CD4-positive, alpha-beta T cell treated with Interleukin-2 at 100 ng/mL for 4 hours (primary cell): ENCODE measurements at places on chromosomes 2 and 18.

DNA sequence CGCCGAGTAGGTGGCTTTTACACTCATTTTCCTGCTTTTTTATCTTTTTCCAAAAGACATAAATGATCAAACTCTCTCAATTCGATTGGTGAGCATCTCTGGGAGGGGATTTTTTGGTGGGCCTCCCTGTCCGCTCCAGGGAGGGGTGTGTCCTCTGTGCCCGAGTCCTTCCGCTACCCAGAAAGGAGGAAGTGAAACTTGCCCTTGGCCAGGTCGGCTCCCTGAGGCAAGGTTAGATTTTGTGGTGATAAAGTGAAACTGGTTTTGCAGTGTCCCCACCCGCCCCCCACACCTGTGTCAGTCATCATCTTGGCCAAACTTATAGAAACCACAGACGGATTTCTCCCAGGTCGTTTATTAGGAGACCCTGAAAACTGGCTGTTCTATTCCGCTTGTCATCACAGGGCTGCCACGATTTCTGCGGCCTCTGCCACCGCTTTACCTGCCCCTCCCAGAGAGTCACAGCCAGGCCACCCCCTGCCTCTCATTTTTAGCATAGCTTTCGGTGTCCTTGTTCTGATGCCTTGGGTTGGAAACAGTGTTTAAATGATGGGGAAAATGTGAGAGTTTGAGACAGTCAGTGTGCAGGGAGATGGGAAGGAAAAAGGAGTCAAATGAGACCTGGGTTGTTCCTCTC, 93.6 kb downstream of the SH3BP4 start:
- DNase-seq, result no peak

DNA sequence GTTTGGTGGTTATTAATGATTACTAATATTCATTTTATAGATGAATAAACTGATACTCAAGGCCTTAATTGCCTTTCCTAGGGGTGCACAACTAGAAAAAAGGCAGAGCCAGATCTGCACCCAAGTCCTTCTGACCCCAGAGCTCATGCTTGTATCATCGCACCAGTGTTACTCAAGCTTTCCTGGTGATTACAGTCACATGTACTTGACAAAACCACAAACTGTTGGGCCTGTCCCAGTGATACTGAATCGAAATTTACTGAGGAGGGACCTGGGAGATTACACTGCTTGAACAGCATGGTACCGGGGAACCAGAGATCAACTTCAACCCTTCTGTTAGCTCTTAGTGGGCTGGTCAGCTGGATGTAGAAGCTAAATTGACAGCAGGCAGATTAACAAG, 33.7 kb downstream of the FASTKD2 start:
- DNase-seq, result no peak

GRCh38 chr2:233409286-233409991, 55.1 kb downstream of the DGKD start:
- DNase-seq, result peak; percentile 83

GRCh38 chr2:3189076-3189591, 188.5 kb downstream of the EIPR1 start:
- DNase-seq, result no peak

- DNase-seq, result no peak
Measured at GRCh38 chr18:74248189-74248588, 43.6 kb downstream of the CYB5A start.

- no peak for DNase-seq
Measured at GRCh38 chr2:27875089-27875881, 14.9 kb downstream of the RBKS start.

DNA sequence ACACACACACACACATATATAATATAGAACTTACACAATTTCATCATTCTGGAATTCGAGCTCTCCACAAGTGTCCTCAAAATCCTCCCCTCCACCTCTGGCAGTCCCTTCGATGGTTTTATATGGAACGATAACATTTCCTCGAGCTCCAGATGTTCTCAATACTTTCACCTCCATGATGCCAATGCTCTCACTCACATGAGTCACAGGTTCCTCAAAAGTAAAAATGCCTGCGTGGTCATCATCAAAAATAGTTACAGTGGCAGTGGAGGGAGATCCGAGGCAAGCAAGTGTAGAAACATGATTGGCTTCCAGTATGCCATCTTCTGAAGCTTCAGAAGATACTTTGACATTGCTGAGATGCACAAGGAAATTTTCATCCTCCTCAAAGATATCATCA, 23.5 kb downstream of the SLC8A1 start:
- DNase-seq, result no peak

- DNase-seq, result no peak
Measured at GRCh38 chr2:171146633-171147032, 14.1 kb downstream of the TLK1 start.

- no peak for DNase-seq
Measured at GRCh38 chr2:141021109-141021508, 1109.7 kb downstream of the LRP1B start.

GRCh38 chr2:179096090-179096489, 46.2 kb upstream of the CCDC141 start:
- DNase-seq, result peak; percentile 29

DNA sequence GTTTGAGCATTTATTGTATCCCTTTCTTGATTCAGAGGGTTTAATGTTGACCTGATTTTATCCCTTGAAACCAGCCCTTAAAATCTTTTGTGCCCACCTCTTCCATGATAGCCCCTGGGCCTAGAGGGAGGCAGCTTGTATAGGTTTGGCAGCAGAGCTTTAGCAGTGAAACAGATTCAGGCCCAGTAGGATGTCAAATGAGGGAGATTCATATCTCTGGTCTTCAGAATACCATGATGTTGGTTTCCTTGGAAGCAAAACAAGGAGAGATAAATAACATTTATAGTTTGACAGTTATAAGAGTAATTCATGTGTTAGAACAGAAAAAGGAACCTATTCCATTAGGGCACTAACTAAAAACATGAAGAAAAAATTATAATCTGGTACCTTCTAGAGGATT, 649.2 kb downstream of the METTL4 start:
- no peak for DNase-seq

DNA sequence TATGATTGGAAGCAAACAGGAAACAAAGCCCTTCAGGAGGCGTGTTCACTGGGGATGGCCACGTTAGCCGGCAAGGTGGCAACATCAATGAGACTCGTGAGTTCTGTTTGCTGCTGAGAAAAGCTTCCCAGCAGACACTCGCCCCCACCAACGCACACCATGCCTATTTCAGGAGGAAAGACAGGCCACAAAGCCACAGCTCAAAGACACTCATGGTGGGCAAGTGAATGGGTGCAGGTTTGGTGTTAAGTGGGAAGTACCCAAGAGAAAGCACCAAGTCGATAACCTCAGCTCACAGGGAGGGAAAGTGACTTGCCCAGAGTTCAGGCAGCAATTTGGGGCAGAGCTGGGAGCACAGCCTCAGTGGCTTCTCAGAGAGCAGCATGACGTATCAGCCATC, 10.5 kb upstream of the MTERF4 start:
- DNase-seq, result peak; percentile 51

DNA sequence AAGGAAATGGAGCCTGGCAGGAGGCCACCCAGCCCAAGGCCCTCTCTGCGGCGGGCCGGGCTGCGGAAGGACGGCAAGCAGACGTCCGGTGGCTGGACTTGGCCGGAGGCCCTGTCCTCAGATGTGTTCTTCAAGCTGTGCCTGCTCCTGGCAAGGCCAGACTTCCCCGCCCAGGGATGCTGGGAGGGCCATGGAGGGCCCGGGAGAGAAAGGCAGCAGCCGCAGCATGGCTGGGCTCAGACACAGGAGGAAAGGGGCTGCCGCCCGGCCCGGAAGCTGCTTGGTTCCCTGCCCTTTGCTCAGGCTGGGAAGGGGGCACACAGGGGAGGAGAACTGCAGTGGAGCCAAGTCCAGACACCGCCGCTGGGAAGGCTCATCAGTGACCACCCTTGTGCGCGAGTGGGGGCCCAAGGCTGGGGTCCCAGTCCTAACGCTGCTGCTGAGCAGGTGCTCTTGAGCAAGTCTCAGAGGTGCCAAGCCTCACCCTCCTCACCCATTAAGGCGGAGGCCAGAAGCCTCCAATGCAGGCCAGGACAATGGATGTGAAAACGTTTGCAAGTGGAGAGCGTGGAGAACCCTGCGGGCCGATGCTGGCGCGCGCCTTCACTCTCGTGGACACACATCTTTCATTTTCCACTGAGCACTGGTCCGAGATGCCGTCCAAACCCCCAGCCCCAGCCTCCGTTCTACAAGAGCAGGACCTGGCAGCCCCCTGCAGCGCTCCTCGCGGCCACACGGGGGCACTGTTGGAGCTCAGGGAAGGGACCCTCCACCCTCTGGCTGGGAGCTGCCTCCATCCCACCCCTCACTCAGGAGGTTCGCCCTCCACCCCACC, 7.9 kb downstream of the CROCC2 start:
- peak; percentile 39 for DNase-seq

- DNase-seq, result no peak
Measured at GRCh38 chr18:35122586-35123224, 81.5 kb downstream of the MAPRE2 start.

GRCh38 chr2:129763190-129763846, 216.1 kb upstream of the RAB6C start:
- DNase-seq, result no peak

GRCh38 chr2:241870611-241871537, 1.3 kb downstream of the RTP5 start:
- DNase-seq, result peak; percentile 42

DNA sequence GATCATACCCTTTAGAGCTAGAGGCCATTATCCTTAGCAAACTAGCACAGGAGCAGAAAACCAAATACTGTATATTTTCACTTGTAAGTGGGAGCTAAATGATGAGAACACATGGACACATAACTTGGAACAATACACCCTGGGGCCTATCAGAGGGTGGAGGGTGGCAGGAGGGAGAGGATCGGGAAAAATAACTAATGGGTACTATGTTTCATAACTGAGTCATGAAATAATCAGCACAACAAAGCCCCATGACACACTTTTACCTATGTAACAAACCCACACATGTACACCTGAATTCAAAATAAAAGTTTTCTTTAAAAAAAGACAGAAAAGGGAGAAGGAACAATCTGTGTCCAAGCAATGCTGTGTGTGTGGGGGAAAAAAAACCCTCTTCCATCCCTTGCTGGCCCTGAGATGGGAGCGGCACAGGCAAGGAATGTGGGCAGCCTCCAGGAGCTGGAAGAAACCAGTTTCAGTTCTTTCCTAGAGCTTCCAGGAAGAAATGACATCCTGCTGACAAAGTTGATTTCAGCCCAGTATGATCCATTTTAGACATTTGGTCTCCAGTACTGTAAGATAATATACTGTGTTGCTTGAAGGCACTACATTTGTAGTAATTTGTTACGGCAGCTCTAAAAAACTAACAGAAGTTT, 458.7 kb upstream of the CNTNAP5 start:
- no peak for DNase-seq

- DNase-seq, result no peak
Measured at GRCh38 chr2:48233005-48233404, 296.9 kb upstream of the STON1 start.

- no peak for DNase-seq
Measured at GRCh38 chr18:5500158-5500939, 43.4 kb downstream of the EPB41L3 start.

- DNase-seq, result no peak
Measured at GRCh38 chr2:168424112-168424951, 31.7 kb upstream of the CERS6 start.

DNA sequence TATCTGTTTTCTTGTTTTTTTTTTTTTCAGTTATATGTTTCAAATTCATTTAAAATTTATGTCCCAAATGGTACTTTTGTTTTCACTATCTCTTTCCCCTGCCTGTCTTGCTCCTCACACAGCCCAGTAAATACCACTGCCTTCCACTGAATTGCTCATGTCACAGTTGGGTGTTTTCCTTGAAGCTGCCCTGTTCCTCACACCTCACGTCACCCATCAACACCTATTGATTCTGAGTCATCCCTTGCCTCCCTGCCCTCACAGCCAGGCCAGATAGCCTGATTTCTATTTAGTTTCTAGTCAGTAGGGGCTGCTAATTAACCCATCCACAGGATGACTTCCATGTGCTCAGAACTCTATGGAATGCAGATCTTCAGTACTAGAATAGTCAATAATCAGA, 25.3 kb downstream of the FSHR start:
- DNase-seq, result no peak

- no peak for DNase-seq
Measured at GRCh38 chr2:208097801-208098200, 26.5 kb downstream of the CRYGD start.

GRCh38 chr2:96873651-96874096, 3.8 kb upstream of the SEMA4C start:
- DNase-seq, result no peak

GRCh38 chr2:179655627-179656026, 205.8 kb downstream of the ZNF385B start:
- no peak for DNase-seq

GRCh38 chr2:234954551-234954992, 2.8 kb downstream of the SH3BP4 start:
- DNase-seq, result no peak

DNA sequence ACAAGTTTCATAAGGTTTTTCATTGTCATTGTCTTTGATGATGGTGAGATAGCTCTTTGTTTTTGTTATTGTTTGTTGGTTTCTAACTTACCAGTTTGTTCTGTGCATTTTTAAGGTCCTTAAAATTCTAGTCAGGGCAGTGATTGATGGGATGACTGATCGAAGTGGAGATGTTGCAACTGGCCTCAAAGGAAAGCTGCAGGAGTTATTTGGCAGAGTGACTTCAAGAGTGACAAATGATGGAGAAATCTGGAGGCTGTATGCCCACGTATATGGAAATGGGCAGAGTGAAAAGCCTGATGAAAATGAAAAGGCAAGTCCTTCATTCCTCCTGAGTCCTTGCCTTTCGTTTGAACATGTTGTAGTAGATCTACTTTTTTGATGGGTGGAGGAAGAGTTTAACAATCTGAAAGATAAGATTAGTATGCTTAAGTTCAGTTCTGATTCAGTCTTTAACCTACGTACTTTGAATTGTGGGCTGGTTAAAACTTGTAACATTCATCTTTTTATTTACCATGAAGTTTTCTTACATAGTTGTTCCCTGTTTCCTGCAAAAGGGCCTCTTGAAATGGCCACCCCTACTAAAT, 135.8 kb upstream of the LTBP1 start:
- no peak for DNase-seq

DNA sequence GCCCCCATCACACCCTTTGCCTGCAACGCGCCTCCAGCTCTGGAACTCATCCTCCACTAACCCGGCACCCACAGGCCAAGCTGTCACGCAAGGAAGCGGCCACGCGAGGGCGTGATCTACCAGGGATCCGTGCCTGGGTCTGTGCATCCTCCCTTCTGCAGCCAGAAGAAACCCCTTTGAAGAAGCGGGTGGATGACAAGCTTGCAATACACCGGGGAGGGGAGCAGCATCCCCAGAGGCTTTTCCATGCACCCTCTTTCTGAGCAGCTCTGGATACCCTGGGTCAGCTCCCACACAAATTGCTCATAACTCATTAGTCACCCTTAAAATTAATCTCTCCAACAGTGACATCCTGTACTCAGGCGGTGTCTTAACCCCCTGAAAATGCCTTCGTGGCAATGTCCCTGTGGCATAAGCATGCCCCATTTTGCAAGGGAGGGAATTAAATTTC, 47.6 kb downstream of the PDCL3 start:
- DNase-seq, result peak; percentile 71

- no peak for DNase-seq
Measured at GRCh38 chr2:85959826-85960225, 71.0 kb upstream of the ST3GAL5 start.

- DNase-seq, result no peak
Measured at GRCh38 chr2:126879348-126880298, 19.1 kb upstream of the TEX51 start.
